Cortex of kidney (tissue), 1 donor: ENCODE measurements at places on chromosomes 2 and 18.

GRCh38 chr2:240349133-240350005, 86.1 kb upstream of the GPC1 start:
- DNase-seq = no peak

DNA sequence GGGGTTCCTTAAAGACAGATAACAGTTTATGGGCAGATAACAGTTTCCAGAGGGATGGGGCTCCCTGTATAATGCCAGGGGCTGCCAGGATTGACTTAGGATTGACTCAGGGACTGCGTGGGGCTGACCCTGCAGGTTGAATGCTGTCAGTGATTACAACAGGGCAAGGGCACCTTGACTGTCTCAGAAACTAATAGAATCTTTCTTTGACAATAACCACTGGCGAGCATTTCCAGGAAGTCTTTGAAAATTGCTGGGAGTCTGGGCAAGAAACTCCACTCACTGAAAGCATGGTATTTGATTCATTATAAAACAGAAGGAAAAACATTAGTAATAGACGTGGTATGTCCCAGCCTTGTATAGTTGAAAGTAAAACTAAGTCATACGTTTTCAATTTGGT, 101.0 kb downstream of the GPD2 start:
- no peak for DNase-seq

DNA sequence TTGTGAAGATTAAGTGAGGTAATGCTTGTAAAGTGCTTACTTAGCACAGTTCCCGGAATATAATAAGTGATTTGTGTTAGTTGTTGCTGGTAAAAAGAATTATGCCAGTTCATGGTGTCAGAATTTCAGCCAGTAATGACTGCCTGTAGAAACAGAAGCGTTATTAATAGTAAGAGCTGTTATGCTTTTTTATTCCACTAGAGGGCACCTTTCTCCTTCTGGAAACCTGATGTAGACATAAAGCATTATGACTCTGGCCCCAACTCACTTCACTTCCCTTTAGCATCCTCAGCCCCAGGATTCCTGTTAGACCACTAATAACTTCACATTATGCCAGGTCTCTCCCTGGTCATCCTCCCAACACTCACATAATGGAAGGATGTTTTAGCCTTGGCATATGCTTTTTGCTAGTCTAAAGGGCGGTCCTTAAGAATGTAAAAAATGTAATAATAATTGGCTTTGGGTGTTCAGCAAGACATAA, 34.9 kb downstream of the C18orf54 start:
- DNase-seq = no peak

DNA sequence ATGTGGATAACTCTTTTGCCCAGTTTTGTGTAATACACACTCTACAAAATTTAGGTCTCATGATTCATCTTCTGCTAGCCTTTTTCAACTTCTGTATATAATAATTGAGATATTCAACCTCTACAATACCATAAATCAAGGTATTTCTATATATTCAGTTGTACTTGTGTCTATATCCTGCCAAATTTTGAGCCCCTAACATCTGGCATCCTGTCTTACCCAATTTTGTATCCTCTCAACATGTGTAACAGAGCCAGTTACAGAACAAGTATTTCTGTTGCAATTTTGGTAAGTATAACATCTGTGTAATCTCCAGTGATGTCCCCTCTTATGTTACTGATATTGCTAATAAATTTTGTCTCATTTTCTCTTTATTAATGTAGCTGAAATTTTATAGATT, 145.8 kb downstream of the TRIB2 start:
- DNase-seq = no peak

GRCh38 chr2:182359990-182360662, 66.7 kb downstream of the PDE1A start:
- no peak for DNase-seq

DNA sequence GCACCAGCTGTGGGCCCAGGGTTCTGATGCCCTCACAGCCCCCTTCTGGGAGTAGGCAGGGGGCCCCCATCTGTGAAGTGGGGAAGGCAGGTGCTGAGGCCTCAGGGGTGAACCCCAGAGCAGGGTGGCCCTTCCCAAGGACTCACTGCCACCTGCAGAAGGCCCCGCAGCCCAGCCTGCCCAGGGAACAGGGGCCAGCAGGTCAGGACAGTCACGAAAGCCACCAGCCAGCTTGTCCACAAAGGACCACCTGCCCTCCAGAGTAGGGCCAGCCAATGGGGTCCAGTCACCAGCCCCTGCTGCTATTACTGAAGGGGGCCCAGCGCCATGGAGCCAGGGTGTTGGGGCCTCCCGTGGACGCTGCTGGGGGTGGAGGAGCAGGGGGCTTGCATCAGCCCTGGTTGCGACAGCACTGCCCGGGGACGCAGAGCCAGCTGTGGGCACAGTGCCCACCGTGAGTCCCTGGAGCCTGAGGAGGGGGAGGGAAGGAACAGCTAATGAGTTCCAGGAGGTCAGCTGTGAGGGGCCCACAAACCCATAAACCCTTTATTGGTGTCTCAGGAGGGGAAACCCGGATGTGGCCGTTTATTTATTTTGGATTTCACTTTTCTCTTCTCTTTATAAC, 11.5 kb upstream of the SNED1 start:
- DNase-seq = no peak

DNA sequence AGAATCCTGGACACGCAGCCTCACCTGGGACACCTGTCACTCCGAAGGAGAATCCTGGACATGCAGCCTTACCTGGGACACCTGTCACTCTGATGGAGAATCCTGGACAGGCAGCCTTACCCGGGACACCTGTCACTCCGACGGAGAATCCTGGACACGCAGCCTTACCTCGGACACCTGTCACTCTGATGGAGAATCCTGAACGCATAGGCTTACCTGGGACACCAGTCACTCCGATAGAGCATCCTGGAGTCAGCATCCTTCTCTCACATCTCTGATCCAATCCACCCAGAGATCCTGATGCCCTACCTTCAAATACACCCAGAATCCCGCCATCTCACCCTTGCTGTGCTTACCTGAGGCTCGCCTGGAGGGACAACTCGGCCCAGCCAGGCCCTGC, 154.9 kb downstream of the NDUFA10 start:
- DNase-seq = no peak

- DNase-seq = no peak
These were observed 107.1 kb downstream of the CDC42EP3 start for GRCh38 chr2:37564356-37564755.

DNA sequence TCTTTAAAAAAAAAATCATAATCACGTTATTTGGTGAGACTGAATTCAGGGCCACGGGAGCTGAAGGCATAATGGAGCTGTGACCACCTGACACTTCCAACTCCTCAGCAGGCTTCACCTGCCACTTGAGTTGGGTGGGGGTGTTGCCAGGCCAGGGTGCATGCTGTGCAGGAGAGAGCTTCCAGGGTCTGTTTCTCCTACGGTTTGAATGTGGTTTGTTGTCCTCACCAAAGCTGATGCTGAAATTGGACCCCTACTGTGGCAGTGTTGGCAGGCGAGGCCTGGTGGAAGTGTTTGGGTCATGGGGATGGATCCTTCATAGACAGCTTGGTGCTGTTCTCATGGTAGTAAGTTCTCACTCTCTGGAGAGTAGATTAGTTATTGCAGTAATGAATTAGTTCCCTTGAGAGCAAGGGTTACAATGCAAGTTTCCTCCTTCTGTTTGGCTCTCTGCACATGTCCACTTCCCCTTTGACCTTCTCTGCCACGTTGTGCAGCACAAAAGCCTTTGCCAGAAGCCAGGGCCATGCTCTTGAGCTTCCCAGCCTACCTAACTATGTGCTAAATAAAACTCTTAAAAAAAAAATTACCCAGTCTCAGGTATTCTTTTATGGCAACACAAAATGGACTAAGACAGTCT, 38.3 kb upstream of the ANKRD44 start:
- DNase-seq = no peak

GRCh38 chr18:23532848-23533247, 29.5 kb downstream of the RMC1 start:
- DNase-seq = no peak

DNA sequence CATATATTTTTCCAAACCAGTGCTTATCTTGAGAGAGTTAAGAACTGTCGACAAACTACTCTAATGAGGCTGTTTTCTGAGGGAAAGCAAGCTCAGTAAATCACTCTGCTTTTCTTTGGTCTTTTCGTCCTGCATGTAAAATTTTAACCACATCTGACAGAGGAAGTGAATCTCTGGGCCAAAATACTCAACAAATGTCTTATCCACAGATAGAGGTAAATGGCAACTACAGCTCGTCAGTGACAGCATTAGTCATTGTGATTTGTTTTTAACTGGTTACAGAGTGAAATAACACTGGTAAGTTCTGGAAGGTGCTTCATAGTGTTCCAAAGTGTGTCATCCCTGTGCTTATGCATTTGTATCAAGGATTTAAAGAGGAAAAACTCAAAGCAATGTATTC, 82.6 kb upstream of the SLC8A1 start:
- DNase-seq = no peak

DNA sequence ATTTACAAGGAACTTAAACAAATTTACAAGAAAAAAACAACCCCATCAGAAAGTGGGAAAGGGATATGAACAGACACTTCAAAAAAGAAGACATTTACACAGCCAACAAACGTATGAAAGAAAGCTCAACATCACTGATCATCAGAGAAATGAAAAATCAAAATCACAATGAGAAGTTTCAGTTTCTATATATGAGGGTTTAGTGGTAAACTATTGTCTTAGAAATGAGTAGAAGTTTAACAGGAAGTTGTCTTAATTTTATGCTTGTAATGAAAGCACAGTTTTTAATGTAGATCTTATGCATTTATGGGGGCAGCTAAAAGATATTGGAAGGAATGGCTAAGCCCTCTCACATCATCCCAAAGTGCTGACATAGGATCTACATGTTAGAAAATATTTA, 325.4 kb downstream of the ERBB4 start:
- no peak for DNase-seq

DNA sequence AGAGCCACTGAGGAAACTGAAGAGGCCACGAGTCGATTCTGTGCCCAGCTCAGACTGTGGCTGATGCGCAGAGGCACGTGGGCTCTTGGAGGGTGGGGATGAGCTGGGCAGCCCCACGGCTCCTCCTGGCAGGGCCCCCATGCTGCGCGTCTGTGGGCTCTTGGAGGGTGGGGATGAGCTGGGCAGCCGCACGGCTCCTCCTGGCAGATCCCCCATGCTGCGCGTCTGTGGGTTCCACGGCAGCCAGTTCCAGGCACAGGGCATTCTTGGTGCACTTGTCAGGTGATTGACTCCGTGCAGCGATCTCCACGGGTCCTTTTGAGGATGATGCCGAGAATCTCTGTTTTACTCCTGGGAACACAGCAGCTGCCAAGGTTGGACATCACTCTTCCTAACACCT, 138.1 kb upstream of the ZNF236 start:
- DNase-seq = no peak

GRCh38 chr18:80210312-80211083, 36.8 kb downstream of the PARD6G start:
- DNase-seq = no peak

- no peak for DNase-seq
These were observed 309.4 kb downstream of the NBAS start for GRCh38 chr2:15251753-15252152.

GRCh38 chr2:207848545-207848928, 78.8 kb upstream of the FZD5 start:
- no peak for DNase-seq

GRCh38 chr2:224838335-224838734, 122.2 kb upstream of the CCDC195 start:
- DNase-seq = no peak

- DNase-seq = no peak
These were observed 35.9 kb downstream of the TMEM18 start for GRCh38 chr2:641164-641871.

GRCh38 chr2:25972049-25972823, 10.1 kb downstream of the KIF3C start:
- DNase-seq = no peak

GRCh38 chr2:95057535-95058370, 32.2 kb downstream of the MAL start:
- no peak for DNase-seq

DNA sequence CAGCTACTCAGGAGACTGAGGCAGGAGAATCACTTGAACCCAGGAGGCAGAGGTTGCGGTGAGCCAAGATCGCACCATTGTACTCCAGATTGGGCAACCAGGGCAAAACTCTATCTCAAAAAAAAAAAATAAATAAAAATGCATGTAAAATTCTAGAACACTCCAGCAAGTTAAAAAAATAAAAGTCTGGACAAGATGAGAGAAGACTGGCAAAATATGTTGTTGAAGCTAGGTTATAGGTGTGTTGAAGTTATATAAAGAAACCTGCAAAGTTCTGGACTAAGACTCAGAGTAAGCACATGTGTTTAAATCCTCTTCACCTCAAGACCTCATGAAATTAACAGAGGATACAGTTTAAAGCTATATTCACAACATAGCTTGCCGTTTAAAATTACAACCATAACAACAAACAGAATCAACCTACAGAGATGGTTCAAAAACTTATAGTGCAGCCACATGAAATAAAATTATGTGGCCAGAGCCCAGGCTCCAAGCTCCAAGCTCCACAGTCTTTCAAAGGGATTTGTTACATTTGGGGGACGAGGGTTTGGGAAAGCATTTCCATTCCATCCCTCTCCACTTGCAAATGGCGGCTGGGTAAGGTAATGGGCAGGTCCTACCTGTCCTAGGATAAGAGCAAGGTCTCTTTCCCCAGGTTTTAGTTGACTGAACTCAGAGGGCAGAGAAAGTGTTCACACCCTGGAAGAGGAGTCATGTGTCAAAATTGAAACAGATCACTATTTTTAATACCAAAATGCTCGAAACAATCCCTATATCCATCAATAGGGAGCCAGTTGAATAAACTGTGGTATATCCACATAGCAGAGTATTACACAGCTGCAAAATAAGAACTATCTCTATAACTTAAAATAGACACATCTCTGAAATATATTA, 59.9 kb upstream of the MYCN start:
- no peak for DNase-seq

- DNase-seq = no peak
These were observed 70.1 kb upstream of the BZW1 start for GRCh38 chr2:200741468-200742202.

DNA sequence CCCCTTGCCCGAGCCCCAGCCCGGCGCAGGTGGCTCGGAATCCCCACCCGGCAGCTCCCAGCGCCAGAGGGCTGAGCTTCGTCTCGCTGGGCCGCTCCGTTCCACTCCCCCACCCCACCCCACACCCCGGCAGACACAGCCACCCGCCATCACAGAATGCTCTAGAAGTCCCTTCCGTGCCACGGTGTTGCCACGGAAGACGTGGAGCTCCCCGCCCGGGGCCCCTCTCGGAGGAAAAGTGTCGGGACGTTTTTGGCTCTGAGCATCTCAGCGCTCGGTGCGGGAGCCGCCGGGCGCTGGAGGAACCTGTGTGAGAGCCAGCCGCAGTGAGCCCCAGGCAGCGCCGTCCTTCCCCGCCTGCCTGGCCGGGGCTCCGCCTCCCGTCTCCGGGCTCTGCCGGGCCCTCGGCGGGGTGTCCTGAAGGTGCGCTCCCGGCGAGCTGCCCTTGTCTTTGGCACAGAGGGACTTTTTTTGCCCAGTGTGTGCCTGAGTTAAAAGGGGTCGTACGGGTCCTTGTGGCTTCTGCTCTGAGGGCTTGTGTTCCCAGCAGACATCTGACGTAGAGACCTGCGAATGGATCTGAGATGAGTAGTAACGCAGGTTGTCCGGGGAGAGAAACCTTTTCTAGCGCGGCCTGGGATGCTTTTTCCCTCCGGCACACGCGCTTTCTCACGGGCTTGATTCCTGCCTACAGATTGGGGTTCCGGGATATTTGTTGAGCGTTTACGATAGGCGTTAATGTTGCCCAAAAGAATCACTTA, 1.8 kb downstream of the ZCCHC2 start:
- DNase-seq = no peak

GRCh38 chr2:222976521-222977061, 75.4 kb upstream of the KCNE4 start:
- no peak for DNase-seq

GRCh38 chr2:189543367-189543766, 37.2 kb downstream of the SLC40A1 start:
- DNase-seq = no peak

- DNase-seq = no peak
These were observed 100.0 kb downstream of the BAZ2B start for GRCh38 chr2:159516241-159516758.
